ENCODE measurements at places on chromosomes 7 and 10. TPM values are rescaled to one million over a fixed set of nuclear protein-coding genes. Genes with fewer than 3 reads are reported as not detected.
A peak's percentile ranks its signal among the peaks of the same experiment; 100 is the strongest.

DNA sequence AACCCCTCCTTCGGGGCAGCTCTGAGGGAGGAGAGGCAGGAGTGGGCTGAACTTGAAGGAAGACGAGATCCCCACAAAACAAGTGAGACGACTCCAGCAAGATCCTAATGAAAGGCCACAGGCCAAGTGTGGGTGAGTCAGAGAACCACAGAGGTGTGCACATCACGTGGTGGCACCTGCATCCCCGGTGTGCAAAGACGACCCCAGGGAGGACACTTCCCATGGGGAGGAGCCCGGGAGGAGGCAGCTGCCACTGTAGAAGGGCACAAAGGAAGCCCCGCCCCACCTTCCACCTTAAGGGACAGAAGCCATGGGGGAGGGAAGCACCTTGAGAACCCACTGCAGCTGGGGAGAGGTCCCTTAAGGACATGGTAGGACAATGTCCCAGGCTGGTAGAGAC, 45.7 kb downstream of the ESYT2 start:
- no peak for DNase-seq

CALN1 gene
- total RNA-seq, result 0.49 TPM

DNA sequence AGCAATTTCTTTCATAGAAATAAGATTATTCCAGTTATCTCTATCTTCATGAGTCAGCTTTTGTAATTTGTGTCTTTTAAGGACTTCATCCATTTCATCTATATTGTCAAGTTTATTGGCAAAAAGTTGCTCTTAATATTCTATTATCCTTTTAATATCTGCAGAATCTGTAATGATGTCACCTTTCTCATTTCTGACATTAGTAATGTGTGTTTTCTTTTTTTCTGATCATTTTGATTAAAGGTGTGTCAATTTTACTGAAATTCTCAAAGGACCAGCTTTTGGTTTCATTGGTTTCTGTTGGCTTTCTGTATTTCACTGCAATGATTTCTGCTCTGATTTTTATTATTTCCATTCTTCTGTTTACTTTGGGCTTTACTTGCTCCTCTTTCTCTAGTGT, 17.9 kb upstream of the OR2AE1 start:
- DNase-seq, result no peak

MCU gene
- 13.2 TPM for total RNA-seq

GRCh38 chr7:4791738-4792536, 16.5 kb downstream of the AP5Z1 start:
- peak; percentile 69 for DNase-seq

DNA sequence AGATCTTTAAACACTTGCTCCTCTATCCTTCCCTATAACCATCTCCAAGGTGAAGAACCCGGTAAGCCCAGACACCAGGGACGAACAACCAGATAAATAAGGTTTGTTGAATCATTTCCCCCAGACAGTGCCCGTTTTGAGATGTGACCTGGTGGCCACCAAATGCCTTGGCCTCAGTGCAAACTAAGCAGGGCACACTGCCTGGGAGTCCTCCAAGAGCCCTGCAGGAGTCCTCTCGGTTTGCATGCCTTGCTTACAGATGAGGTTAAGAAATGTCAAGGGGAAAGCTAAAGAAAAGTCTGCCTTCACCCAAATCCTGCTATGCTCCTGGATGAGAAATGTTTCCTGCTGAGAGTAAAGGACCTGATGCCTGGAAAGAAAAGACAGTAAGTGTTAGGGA, 31.6 kb downstream of the SLIT1 start:
- DNase-seq, result no peak

DNA sequence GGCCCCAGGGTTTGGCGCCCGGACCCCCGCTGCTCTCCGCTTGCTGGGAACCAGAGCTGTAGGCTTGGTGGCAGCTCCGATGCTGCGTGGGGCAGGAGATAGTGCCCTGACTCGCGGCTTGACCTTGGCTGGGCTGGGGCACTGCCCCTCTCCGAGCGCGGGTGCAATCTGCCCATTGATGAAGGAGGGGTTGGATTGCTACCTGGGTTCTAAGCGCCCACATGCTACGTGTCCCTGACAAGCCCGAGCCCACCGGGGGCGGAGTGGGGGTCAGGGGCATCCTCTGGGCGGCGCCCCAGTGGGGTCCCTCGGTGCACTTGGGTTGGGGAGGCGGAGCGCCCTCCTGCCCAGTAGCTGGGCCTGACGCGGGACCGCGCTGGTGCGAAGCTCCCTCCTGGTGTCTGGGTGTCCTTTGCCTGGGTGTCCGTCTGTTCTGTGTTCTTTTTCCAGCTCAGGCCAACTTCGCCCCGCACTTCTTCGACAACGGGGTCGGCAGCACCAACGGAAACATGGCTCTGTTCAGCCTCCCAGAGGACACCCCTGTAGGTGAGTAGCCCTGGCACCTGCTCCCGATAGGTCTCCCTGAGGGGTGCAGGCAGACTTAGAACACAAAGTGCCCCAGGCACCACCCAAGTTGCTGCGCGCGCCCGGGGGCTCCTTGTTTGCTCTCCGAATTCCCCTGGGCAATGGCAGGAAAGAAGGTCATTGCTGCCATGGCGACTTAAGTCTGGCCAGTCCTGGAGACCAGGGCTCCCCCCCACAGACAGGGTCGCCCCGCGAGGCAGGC, 900 bp downstream of the CDHR1 start:
- DNase-seq, result no peak

GRCh38 chr10:15640536-15641085, 79.1 kb downstream of the ITGA8 start:
- no peak for DNase-seq

REPIN1 gene
- total RNA-seq, result 45.2 TPM

DNA sequence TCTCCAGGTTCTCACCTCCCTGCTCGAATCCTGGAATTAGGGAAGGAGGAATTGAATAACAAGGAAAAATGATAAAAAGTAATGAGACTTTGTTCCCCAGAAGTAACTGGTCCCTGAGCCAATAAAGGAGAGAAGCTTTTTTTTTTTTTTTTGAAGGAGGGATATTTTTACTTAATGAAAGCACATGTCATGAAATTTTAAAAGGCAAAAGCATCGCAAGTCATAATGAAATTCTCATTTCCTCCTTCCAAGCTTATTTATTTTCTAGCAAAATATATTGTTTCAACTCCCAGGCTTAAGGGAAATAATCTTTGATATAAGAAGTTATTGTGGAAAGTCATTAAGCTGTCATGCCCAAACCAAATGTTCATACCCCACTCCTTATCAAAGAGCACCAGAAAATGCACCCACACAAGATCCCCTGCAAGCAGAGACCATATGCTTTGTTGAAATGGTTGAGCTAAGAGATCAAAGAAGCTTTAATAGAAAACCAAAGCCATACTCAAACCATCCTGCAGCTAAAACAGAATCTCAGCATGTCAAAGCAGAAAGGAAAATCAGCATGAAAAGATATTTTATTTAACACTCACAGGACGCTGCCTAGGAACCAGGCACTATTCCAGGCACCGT, 16.7 kb upstream of the ABCC2 start:
- DNase-seq, result no peak

LRRD1 gene
- 0.97 TPM for total RNA-seq

GRCh38 chr10:61923210-61923949, 21.9 kb downstream of the ARID5B start:
- DNase-seq, result no peak

DNA sequence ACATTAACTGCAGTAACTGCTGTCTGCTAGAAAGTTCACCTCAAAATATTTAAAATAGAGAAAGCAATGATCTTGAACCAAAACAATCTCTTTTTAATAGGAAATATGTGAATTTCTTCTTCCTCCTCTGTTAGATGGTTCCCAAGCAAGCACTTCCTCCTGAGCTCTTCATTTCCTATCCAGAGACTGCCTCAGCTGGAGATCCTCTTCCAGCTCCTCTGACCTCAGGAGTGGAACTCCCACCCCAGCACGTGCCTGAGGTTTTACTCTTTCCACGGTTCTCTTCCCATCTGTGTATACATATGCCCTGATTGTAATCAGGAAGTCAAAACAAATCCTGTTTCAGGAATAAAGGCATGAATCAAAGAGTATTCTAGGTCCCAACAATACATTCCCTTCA, 5.6 kb downstream of the DENND11 start:
- DNase-seq, result no peak

DNA sequence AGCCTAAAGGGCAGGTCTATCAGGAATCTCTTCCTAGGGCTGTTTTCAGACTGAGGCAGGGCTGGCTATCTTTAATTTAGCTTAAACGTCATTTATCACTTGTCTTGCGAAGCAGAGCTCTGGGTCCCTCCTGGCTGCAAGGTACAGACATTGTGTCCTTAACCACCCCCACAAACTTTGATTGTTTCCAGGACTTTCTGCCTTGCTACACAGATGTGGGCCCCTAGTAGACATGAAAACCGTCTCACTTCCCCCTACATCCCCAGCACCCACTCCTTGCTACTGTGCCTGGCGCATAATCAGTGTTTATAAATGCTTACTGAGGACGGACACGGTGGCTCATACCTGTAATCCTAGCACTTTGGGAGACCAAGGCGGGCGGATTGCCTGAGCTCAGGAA, 54.5 kb downstream of the PIP4K2A start:
- DNase-seq, result no peak

DNA sequence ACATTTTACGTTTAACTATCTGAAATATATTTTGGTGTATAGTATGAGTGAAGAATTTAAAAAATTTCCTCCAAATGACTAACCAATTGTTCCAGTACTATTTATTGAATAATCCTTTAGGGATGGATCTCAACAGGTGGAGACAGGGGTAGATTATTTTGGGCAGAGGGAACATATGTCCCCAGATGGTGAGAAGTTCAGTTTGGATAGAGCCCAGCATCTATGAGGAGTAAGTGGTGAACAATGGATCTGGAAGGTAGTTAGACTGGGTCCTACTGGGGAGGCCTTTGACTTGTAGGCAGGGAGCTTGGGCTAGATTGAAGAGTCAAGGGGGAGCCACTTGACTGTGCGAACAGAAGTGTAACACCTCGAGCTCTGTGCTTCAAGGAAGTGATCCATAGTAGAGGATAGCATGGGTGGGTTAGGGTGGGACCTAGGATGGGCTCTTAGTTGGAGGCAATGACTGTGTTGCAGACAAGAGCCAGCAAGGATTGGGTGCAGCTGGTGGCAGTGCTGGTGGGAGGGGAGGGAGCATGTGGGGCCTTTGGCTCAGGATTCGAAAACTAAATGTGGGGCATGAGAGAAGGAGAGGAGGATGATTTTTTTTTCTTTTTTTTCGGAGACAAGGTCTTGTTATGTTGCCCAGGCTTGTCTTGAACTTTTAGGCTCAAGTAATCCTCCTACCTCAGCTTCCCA, 3.9 kb upstream of the PURB start:
- DNase-seq, result no peak

GRCh38 chr7:96671854-96672253, 37.8 kb downstream of the SEM1 start:
- DNase-seq, result no peak

DNA sequence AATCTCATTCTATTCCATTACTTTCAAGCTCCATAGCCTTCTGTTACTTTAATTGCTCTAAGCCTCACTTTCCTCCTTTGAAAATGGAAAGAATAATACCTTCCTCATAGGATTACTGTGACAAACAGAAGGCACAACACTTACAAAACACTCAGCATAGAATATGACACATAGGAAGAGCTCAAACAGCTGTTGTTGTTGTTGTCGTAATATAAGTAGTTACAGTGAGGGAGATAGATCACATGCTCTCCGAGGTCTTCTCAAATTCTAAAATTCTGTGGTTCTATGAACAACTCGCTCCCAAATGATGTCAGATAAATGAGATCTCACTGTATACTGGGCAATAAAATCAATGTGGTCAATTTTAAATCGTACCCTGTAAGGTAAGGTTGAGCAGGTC, 1049.3 kb upstream of the C7orf33 start:
- no peak for DNase-seq

GRCh38 chr7:92691578-92691977, 101.4 kb upstream of the FAM133B start:
- DNase-seq, result no peak

MSMB gene
- total RNA-seq, result not detected

GRCh38 chr7:155173905-155174304, 103.8 kb downstream of the HTR5A start:
- DNase-seq, result no peak

SH2D4B gene
- total RNA-seq, result 1.4 TPM

WDR86 gene
- total RNA-seq, result 3.2 TPM

TLX1 gene
- total RNA-seq, result not detected

DNA sequence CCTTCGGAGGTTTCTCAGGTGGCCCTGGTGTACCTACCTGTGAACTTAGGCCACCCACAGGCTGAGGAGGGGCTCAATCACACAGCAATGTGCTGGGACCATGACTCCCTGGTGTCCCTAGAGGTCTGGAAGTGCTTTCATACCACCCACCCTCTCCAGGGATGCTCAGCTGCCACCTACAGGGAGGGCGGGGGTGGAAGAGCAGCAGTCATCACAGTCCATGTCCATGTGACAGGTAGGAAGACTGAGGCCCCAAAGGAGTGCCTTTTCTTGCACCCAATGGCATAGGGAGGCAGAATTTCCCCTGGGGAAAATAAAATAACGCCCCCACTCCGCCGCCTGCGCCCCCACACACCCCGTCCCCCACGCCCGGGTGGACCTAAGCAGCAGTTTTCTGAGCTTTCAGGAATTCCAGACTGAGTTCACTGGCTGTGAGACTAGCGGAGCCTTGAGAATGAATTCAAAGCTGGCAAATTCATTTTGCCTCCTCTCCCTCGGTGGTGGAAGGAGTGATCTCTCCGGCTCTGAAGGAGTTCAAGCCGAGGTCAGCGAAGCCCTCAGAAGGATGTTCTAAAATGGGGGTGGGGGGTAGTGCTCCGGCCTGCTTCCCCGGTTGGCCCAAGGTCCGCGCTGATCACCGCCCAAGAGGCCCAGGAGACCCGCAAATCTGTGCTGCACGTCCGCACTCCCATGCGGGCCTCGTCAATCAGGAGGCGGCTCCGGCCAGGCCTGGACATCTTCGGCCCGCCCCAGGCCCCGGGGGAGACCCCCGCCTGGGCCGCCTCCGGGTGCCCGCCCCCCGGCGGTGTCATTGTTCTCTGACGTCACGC, 2.1 kb upstream of the ZMIZ1 start:
- no peak for DNase-seq

PALD1 gene
- 1.8 TPM for total RNA-seq

AP4M1 gene
- 39.6 TPM for total RNA-seq

GRCh38 chr7:130899071-130899560, 165.1 kb upstream of the KLF14 start:
- DNase-seq, result no peak

DNA sequence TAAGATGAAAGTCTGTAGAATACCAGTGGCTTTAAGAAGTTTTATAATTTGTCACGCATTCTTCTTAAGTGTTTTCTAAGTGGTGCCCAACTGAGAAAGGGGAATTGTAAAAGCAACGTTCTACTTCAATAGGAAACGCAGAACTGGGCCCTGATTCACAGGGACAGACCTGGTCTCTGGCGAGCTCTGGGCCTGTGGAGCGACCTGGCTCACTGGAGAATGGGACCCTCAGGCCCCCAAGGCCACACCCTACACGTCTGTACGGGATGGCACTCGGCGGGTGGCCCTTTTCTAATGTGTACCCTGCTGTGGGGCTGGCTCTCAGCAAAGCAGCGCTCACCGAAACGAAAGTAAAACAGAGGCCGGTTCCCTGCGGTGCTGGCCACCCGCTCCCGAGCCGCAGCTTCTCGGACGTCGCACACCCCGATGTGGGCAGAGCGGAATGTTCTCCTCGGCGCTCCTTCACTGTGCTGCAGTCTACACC, 205.0 kb downstream of the DIP2C start:
- DNase-seq, result no peak

- DNase-seq, result no peak
Observed at GRCh38 chr7:8112685-8113084, 144.1 kb downstream of the GLCCI1 start.

GLCCI1 gene
- 12.6 TPM for total RNA-seq

FXYD4 gene
- total RNA-seq, result not detected
